GM23338 (cell line): ENCODE measurements at places on chromosomes 3 and 15. TPM values are rescaled to one million over a fixed set of nuclear protein-coding genes. Genes with fewer than 3 reads are reported as not detected.

Gene CASR
- total RNA-seq, result 0.04 and 0.56 TPM in 2 replicates

DNA sequence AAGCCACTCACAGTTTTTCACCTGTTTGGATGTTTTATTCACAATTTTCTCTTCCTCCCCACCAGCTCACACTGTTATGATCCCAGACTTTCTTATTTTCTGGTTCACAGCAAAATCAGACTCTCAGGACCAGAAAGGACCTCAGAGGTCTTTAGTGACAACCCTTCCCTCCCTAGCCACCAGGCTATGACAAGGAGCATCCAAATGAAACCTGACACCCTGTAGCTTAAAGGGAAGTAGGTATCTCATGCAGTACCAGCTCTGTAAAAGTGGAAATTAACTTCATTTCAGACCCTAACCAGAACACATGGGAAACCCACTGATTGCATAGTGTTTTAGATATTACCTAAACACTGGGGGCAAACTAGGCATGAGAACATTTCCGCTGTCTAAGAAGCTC lies 45.3 kb downstream of the ATP13A5 start:
- peak; percentile 36 for DNase-seq

DNA sequence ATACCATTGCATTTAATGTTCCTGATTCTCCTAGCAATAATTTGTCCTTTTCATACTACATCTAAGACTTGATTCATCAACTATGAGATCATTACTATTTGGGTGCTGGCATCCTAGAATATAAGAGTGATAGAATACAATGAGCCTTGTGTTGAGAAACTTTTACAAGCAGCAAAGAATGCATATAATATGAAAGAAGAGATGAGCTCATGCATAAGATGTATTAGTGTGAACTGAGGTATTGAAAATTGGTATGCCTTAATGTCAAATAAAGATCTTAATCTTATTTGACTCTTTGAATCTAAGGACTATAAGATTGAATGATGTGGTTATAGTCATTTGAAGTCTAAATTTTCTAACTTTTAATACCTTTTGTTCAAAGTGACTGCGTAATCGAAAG lies 220.0 kb upstream of the ARHGEF26 start:
- no peak for DNase-seq

- DNase-seq, result no peak
Observed at GRCh38 chr15:26667222-26667988, 105.5 kb downstream of the GABRB3 start.

DNA sequence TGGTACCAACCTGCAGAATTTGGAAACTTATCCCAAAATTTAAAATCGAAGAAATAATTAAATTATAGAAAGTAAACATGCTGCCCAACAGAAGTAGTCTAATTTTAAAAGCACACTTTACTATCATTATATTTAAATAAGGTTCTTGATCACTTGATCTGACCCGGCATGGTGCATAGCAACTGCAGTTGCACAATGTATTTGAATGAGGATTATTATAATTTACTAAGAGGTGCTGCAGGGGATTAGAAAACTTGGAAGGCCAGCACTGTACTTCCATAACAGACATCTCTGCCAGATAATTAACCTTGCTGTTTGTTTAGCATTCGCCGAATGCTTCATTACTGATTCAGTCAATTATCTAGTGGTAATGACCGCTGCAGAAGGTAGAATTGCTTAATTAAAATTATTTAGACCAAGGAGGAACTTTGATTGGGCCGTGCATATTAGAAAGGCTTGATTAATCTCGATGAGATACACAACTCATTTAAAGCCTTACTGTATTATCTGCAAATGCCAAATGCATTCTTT lies 971.6 kb downstream of the ZPLD1 start:
- no peak for DNase-seq

DNA sequence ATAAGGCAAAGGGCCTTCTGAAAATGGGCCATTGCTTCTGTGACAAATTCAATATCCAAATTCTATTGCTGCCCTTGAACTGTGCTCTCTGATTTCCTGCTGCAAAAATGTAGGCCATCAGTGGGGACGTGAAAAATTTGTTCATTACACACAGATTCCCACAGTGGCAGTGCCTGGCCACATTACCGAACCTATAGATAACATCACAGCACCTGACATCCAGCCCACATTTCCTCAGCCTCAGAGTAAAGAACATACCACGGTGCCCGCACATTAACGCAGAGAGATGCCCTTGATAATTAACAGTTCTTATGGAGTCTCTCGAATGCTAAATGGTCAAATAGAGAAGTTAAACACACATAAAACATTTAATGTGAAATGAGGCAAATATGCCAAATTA lies 931.6 kb upstream of the CFAP20DC start:
- DNase-seq, result no peak
